ENCODE measurements at places on chromosomes 5 and 9.

- no peak for DNase-seq
Observed at GRCh38 chr5:151183456-151184245, 26.1 kb upstream of the ANXA6 start.

GRCh38 chr5:73448463-73449136 is at the start of gene FOXD1:
TSS of gene FOXD1 (minus strand) at chr5:73448777. CDS start at chr5:73448362, 415 bp downstream.
- no peak for DNase-seq

- DNase-seq, result no peak
Observed at GRCh38 chr5:142427015-142427364, 102.2 kb upstream of the SPRY4 start.

- DNase-seq, result no peak
Observed at GRCh38 chr5:97281257-97281656, 98.2 kb upstream of the RIOK2 start.

DNA sequence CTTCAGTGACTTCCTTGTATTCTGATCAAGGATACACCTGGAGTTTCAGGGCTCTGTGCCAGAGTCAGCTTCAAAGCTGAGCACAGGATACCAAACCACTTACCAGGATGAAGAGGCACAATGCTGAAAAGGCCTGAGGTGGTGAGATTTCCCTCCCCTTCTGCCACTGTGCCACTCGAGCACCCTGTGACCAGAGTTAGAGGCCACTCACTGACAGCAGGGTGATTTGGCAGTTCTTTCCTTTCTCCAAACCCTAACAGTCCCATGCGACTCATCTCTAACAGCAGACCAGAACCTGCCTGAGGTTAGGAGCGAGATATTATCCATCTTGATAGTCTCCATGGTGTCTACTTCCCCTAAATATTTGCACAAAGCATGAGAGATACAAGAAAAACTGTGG is 1.8 kb downstream of the PLGRKT start:
- no peak for DNase-seq

DNA sequence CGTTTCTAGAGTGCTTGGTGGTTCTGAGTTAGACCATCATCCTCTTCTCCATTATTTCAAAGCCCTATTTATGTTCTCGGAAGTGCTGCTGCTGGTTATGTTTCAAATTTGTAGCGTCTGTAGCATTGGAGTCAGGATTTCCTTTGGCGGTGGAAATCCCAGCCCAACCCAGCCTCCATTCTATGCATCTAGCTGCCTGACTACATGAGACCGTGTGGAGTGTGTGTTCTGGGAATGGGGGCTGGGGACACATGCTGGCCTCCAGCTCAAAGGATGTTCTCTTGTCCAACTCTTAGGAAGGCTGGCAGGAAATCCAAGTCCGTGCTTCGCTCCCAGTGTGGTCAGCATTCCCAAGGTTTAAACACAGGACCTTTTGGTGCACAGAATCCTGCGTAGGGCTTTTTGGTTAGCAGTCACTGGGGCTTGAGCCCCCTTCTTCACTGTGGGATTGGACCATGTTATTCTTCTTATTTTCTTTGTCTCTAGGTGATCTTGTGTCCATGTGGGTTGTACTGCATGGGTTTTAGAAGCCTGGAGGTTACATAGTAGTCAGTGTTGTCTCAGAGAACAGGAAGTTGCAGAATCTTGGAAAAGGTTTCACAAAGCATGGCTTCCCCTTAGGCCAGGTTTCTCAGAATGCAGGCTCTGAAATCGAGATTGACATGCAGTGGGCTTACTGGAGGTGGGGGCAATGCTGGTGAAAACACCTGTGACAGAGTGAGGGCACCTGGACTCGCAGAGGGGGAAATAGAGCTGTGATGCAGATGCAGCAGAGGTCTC is 132.2 kb downstream of the ARHGAP26 start:
- DNase-seq, result no peak

DNA sequence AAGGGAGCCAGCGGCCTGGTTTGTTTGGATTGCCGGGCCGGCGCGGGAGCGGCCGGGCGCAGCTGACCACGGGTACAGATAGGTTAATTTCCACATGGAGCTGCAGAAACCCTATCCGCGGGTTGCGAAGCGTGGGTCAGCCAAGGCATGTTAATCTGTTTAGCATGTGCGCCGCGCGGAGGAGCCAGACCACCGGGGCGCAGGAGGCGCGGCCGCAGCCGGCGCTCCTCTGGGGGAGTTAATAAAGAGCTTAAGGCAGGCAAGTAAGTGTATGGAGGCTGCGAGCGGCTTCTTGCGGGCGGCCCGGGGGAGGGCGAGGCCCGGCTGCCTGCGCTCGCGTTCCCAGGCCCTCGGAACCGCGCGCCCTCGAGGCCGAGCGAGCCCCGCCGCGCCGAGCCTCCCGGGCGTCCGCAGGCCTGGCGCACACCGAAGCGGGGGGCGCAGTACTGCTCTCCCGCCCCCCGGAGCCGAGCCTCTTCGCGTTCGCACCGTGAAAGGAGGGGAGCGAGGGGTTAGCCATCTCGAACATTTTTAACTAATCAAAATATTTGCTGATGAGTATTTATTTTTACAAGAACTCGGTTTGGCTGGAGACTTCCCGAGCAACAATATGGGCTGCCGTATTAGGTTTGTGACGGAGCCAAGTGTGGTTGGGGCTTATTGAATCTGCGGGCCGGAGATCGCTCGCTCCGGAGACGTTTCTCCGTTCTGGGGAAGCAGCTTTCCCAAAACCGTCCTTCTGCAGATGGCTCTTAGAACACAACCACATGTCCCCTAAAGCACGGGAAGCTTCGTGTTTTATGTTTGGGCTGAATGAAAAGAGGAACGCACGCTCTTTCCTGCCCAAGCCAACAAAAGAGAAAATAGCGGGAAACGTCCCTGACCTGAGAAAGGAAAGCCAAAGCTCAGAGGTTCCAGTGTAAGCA is 28.8 kb downstream of the FOXD1 start:
- no peak for DNase-seq

DNA sequence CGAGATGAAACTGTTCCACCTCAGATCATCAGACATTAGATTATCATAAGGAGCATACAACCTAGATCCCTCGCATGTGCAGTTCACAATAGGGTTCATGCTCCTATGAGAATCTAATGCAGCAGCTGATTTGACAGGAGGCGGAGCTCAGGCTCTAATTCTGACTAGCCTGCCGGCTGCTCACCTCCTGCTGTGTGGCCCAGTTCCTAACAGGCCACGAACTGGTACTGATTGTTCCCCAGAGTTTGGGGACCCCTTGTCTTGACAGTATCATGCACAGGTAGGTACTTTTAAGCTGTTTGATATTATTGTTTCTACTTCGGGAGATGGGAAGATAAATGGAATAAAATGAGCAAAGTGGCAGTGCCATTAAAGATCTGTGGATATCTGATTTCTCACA is 66.9 kb downstream of the ZCCHC7 start:
- DNase-seq, result no peak

DNA sequence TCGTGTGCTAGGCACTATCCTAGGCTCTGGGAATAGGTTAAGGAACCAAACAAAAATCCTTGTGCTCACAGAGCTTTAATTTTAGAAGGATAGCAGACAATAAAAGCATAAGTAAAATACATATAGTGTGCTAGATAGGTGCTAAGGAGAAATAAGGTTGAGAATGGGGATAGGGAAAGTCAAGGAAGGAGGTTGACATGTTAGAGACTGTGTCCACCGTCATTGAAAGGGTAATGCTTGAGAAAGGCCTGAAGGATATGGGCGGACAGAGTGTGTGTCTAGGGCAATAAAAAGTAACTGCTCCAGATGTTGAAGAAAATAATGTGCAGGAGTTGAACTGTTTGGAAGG is 482 bp upstream of the TDRD7 start:
- DNase-seq, result no peak

DNA sequence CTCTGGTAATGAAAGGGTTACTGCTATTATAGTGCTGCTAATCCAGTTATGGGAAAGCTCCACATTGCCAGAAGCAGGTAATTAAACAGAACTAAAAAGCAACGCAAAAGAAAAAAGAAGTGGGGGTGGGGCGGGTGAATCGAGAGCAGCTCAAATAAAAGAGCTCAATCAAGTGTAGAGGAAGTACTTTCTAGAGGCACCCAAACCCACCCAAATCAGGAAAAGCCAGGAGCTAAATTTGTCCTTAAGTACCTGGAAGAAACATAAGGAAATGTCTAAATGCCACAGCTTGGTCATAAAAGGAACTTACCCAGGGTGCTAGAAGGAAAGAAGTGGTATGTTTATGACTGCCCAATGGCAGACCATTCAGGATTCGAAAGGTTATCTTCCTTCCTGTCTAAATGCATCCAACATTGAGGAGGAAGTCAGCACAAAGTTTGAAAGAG is 2.4 kb upstream of the RNF145 start:
- no peak for DNase-seq

GRCh38 chr5:20231040-20231439 is 243.0 kb upstream of the CDH18 start:
- DNase-seq, result no peak

DNA sequence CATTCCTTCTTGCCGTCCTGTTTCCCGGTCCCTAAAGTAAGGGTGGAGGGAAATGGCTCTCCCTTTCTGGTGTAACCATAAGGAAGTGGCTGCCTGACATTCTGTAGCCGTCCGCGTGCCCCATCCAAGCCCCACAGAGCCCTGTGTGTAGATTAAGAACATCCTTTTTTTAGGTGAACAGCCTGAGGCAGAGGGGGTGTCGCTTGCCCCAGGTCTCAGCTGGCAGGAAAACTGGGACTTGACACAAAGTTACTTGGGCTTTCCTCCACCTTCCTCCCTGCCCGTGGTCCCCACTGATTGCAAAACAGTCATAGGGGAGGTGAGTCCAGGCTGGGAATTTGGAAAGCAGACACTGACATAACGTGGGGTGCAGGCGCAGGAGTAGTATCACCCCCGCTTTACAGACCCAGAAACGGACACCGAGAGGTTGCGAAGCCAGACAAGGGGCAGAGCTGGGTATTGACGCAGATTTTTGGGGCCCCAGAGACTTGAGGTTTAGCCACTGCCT is 22.8 kb downstream of the C9orf50 start:
- no peak for DNase-seq

DNA sequence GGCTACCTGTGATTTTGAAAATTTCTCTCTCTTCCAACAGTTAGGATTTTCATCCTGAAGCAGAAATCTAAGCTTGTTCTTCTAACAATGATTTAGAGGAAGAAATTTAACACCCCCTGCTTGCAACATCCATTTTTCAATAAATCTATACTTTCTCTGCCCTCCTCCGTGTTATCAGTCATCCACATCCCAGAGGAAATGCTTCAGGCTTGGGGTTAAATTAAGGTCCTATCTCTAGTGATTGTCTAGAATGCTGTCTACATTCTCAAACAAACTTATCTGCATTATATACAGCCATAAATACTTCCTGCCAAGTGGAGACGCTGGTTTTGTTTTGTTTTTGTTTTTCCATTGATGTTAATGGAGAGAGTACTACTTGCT is 371.0 kb downstream of the CSNK1G3 start:
- no peak for DNase-seq

DNA sequence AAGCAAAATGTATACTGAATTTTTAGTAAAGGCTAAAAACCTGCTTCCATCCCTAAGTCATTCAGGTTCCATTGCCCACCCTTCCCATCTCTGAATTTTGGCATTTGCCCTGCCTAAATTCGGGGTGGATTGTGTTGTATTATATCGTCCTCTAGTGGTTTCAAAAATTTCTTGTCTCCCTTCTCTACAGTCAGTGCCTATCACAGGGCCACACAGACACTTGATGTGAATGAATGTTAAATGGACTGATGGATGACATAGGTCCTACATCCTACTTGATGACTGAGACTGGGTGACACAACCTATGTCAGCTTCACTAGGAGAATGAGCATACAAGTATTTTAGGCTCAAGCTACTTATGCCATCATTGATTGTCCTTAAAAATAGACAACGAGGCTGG is 45.6 kb upstream of the SLC30A5 start:
- DNase-seq, result no peak

DNA sequence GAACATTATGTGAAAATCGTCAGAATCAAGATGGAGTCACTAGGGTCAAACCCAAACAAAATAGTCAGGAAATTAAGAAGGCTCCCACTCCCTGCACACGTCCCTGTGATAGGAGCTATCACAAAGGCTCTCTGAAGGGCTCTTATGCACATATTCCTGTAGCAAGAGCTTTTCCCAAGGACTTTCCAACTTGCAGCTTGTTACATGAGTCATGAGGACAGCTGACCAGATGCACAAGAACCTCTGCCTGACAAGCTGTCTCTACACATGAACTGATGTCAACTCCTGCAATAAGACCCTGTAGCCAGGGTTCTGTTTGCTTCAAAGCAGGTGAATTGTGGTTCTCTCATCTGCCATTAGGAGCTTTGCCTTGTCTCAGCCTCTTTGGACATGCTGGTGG is 122.4 kb downstream of the OLFM1 start:
- no peak for DNase-seq

DNA sequence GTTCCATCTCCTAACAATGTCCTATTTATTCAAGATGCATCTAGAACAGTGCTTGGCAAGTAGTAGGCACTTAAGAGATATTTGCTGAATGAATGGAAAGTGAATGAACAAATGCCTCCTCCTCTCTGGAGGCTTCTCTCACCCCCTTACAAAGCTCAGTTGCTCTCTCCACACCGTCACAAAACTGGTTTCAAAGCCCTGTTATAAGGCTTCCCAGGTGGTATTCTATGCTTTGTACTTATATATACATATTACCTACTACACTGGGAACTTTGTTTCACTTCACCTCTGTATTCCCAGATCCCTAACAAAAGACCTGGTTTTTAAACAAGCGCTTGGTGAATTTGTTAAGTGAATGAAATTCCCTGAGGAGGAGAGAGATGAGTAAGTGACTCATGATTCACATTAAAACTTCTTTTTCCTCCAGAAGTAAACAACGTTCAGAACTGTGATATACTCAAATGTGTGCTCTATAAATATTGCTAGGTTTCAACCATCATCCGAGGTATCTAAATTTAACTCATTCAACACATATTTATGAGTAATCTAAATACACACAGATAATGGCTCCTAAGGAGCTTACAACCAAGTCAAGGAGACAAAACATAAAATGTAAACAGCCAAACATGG is 36.0 kb downstream of the DENND1A start:
- no peak for DNase-seq

GRCh38 chr9:111120526-111120925 is 82.3 kb upstream of the LPAR1 start:
- no peak for DNase-seq

GRCh38 chr5:18749763-18750162 is 1115.5 kb downstream of the TAF11L14 start:
- DNase-seq, result no peak

DNA sequence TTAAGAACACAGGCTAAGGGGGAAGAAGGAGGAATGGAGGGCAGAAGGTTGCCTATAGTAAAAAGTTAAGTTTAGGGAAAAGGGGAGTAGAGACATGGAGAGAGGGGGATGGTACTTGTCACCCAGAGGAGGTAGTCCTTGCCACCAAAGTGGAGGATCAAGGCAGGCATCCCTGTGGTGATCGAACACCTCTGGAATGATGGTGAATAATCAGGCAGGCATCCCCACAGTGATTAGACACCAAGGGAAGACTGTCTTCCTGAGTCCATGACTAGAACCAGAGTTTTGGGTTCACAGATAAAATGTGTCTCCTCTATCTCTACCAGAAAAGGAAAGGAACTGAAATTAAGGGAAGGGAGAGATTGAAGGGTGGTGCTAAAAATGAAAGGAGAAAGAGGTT is 19.2 kb upstream of the HMGCS1 start:
- DNase-seq, result no peak

All from thymus (tissue), 14 donors.